ENCODE measurements at places on chromosomes 12 and 14.
A peak's percentile ranks its signal among the peaks of the same experiment; 100 is the strongest.

GRCh38 chr14:51725061-51725460, 73.4 kb downstream of the FRMD6 start:
- no peak for DNase-seq

DNA sequence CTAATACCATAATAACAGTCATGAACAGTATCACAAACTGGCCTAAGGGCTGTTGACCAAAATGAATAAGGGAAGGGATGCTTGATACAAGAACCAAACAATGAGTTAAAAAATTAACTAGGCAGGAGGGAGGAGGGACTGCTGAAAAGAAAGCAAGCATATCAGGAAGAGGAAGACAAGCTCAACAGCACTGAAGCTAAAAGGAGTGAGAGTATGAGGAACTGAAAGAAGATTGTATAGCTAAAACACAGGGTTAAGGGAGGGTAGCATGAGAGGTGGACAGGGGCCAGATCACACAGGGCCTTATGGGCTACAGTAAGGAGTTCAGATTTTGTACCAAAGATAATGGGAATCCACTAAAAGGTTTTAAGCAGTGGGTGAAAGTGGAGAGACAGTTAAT, 34.1 kb downstream of the ITGA7 start:
- no peak for DNase-seq

DNA sequence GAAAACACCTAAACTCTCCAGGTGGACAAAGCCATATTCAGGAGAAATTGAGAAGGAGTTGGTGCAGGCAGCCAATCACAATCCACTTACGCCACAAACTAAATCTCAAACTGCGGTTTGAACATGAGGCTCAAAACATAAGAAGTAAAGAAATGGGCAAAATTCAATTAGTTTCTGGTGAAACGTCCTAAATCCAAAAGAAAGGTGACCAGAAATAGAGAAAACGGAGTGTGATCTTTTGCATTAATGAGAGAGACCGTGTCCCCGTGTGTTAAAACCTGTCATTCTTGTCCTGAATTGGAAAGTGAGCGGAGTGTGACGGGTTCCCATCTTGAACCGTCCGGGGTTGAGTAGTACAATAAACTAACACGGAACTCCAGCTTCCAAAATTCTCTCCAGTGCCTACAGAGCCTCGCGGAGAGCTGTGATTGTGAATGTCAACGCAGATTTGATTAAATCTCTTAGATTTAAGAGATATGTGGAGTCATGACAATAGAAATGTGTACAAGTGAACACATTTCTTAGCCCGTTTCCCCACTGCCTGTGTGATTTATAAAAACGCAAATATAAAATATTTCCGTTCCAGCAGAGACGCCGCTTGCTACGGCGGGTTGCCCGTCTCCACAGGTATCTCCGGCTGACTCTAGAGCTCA, 595 bp upstream of the METAP2 start:
- peak; percentile 41 for DNase-seq

- DNase-seq: peak; percentile 67
These were observed 706 bp upstream of the PEX5 start for GRCh38 chr12:7188562-7189397.

DNA sequence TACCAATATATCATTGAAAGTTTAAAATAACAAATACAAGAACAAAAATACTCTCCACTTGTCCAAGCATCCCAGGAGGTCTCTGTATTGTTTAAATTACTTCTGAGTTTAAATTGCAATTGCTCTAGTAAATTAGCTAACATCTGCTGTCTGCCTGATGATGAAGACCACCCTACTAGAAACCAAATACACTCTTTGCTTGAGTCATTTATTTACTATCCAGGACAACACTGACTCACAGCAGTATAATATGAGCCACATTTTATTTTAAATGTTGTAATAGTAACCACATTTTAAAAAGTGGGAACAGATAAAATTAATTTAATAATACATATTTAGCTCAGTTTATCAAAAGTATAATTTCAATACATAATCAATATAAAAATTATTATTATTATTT, 62.9 kb upstream of the EEA1 start:
- no peak for DNase-seq

- no peak for DNase-seq
These were observed 80.4 kb upstream of the SINHCAF start for GRCh38 chr12:31406345-31406744.

- no peak for DNase-seq
These were observed 33.6 kb upstream of the PCNX1 start for GRCh38 chr14:70873627-70874026.

DNA sequence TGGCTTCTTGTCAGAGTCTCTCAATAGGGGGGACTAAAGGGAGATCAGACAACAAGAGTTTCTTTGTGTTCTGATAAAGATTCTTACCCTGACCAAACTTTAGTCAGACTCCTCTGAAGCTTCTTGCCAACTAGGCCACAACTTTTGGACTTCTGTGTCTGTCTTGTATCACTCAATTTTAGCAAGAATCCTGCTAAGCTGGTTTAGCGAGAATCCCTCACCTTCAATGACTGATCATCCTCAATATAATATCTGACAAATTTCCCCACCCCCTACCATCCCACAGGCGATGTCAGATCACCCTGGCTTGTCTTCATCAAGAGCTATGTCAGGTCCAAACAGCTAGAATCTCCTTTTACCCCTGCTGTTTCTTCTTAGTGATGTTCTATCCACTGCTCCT, 215.2 kb downstream of the RASSF9 start:
- DNase-seq: no peak

Measured in hepatic stellate cell (primary cell).